Placental epithelial cell (primary cell): ENCODE measurements at places on chromosomes 3 and 15. TPM values are rescaled to one million over a fixed set of nuclear protein-coding genes. Genes with fewer than 3 reads are reported as not detected.

IL5RA gene
- total RNA-seq: not detected in 2 replicates

CAMK2N2 gene
- 0.39 TPM in 1 of 2 replicates, not detected in the other for total RNA-seq

SNX4 gene
- total RNA-seq: 25.9 and 32.3 TPM in 2 replicates

PAK2 gene
- total RNA-seq: 43.9 and 68.3 TPM in 2 replicates

TMEM207 gene
- total RNA-seq: not detected in 2 replicates

REC114 gene
- not detected in 2 replicates for total RNA-seq

TM6SF1 gene
- not detected in 2 replicates for total RNA-seq

KNG1 gene
- total RNA-seq: not detected in 2 replicates

CD80 gene
- total RNA-seq: 0.39 and 0.76 TPM in 2 replicates

FYTTD1 gene
- 23.2 and 35.1 TPM in 2 replicates for total RNA-seq

BFSP2 gene
- total RNA-seq: not detected in 2 replicates

HMG20A gene
- 22.7 and 35.3 TPM in 2 replicates for total RNA-seq

PRICKLE2 gene
- total RNA-seq: 50.8 and 62.4 TPM in 2 replicates

CCR1 gene
- not detected in 2 replicates for total RNA-seq

NPAP1 gene
- total RNA-seq: not detected in 2 replicates

GRK7 gene
- total RNA-seq: 0.11 TPM in 1 of 2 replicates, not detected in the other
